ENCODE measurements at places on chromosomes 2 and 18.
A peak's percentile ranks its signal among the peaks of the same experiment; 100 is the strongest.

GRCh38 chr2:83112858-83113257 is 1346.2 kb downstream of the SUCLG1 start:
- peak; percentile 15 for DNase-seq

DNA sequence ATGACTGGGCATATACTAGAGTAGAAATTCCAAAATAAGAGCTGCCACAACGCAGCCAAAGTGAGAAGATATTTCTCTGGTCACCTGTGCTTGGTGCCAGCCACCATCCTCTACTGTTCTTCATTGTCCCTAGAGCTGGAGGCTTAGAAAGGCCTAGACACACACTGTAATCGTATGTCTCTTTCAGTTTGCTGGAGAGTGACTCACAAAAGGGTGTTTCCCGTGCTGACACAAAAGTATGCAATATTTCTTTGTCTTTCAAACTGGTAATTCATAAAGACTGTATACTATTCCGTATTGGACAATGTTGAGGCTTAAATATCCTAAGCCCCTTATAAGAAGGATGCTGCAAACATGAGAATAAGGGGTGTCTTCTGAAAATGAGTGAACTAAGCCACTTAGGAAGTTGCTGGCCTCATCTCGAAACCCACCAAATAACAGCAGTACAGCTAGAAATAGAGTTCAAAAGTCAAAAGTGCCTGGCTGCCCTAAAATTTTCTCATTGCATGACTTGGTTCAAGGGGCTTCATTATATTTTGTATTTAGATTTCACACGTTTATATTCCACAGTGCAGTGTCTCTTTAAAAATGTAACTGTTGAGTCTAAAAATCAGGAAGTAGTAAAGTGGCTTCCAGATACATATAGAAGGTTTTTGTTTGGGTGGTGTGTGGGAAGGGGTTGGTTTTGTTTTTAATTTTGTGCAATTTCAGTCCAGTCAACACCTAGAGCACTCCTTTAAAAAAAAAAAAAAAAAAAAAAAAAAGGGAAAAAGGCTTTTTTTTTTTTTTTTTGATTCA is 601.1 kb downstream of the ARHGAP15 start:
- no peak for DNase-seq

DNA sequence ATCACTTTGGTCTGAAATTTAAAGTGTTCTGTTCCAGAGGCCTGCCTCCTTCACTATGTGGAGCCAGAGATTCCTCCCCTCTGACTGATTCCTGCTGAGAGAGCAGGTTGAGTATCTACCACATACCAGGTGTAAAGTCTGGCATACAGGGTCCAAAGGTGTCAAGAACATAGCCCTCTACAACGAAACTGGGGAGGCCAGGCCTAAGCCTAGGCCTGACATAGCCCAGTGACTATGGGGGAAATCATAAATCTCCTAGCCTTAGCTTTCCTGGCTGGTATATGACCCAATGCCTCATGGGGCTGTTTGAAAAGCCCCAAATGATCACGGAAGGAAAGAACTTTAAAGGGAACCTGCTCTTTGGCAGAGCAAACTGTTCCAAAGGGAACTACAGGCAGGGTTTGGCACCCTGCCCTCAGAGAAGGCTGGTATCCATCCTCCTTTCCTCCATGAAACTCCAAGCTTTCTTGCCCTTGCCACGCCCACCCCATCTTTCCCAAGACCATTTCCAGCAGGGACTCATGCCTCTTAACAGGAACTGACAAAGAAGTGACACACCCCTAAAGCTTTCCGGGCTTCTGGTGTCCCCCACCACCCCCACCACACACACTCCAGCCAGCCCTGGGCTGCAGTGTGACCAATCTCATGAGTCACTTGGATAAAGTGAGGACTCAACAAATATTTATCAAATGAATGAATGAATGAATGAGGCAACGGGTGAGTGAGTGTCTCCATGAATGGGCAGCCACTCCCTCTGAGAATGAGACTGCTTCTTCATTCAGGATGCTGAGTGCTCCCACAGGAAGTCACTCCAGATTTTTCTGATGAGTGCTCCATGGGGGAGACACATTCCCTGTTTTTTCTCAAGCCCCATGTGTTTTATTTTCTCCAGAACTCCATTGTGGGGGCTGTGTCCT is 114.5 kb upstream of the STPG4 start:
- peak; percentile 91 for DNase-seq

DNA sequence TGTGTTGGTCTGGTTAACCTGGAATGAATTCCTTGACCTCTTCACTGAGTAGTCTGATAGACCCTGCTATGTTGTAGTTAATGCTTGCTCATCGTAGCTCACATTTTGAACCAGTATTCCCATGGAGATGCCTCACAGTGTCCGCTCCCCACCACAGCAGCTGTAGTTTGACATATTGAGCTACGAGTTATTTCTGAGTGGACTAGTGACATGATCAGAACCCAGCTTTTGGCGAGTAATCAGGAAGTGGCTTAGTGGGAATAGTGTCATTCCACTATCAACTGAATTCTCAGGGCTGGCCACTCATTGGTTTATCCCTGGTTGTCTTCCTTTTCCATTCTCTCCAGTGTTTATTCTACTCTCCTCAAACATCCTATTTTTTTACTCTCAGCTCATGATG is 102.7 kb downstream of the MYO1B start:
- no peak for DNase-seq

DNA sequence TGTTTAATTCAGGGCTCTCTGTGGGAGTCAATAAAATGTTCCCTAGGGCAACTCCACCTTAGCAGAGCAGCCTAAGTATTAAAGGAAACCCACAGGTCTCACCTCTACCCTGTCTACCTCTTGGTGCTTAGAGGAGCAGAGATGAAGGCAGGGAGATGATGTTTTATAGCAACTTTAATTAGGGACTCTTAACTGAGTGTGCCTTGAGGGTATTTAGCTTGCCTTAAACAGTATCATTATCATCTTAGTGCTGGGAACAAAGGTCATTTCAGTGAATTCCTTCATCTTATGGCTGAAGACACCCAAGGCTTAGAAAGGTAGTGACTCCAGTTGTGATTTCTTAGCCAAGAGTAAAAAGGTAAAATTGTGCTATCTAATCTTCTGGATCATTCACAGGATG is 26.7 kb downstream of the VIL1 start:
- DNase-seq: no peak

DNA sequence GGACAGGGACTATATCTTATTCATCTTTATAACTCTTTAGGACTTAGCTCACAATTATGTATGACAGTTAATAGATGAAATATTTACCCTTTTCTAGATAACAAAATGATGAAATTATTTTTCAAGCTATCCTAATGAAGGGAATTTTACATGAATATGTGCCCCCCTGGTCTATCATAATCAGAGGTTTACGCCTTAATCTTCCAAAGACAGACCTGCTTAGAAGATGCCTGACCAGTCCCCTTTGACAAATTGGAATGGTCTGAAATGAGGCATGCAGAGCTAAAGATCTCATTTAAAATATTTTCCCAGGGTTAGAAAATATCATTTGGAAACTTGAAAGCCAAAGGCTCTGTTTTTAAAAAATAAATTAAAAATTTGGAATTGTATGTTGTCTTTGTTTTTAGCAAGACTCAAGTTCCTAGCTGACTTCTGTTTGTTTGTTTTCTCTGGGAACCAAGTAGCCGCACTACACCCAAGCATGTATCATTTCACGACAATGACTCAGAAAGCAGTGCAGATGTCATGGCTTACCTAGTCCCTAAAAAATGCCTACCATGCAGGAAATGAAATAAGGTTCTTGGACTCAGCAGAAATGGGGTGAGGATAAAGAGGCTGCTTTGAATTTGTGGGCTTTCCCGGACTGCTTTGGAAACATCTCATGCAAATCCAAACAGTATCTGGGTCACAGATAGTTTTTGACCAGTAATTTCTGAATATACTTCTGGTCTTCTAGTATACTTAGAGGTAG is 162.1 kb downstream of the ZEB2 start:
- peak; percentile 89 for DNase-seq

- no peak for DNase-seq
These were observed 73.1 kb upstream of the TPO start for GRCh38 chr2:1340141-1340512.

All from fibroblast of skin of left quadriceps (primary cell).